ENCODE measurements at places on chromosomes 5 and 9.
A peak's percentile ranks its signal among the peaks of the same experiment; 100 is the strongest.

DNA sequence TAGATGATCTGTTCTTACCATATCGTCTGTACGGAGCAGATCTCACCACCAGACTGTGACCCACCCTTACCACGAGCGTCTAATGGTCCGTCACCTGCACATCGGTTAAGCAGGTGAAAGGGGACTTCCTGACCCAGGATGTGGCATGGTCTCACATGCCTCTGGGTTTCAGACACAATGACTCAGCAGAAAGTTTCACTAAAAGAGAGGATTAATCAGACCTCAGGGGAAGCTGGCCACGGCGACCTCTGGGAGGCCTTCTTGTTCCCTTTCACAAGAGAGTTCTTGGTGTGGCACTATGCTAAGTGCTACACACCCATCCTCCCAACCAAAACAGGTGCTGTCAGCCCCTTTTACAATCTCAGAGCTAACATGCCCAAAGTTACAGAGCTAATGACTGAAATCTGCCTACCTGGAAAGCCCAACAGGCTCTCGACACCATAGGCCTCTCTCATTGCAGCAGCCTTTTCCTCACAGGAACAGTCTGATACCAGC lies 41.6 kb downstream of the ADAMTS12 start:
- DNase-seq: no peak

DNA sequence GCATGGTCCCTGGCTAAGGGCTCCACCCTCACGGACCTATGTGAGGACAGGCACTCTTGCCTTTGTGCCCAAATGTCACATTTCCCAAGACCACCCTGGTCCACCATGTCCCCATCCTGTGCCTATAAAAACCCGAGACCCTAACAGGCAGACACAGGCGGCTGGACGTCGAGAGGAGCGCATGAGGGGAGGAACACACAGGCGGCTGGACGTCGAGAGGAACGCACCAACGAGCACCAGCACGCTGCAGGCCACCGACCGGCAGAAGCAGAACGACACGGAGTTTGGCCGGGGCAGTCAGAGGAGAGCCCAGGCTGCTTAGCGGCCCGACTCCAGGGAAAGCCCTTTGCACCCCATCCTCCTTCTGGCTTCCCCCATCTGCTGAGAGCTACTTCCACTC lies 119.9 kb downstream of the ADAMTS2 start:
- DNase-seq: no peak

- no peak for DNase-seq
Measured at GRCh38 chr5:83947763-83948162, 227.1 kb upstream of the HAPLN1 start.

DNA sequence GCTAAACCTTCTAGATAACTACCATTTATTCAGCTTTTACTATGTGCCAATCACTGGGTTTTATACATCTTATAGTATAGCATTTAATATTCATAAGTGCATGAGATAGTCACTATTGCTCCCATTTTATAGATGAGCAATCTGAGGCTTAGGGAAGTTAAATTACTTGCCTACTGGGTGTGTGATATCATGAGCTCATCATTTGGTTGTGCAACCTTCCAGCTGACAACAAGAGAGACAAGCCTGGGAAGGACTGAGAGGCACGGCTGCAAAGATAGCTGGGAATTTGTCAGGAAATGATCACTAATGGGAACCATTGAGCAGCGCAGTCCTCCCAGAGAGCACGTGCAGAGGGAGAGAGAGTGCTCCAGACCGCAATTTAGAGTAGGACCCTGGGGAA lies 481.6 kb upstream of the KIF2A start:
- no peak for DNase-seq

DNA sequence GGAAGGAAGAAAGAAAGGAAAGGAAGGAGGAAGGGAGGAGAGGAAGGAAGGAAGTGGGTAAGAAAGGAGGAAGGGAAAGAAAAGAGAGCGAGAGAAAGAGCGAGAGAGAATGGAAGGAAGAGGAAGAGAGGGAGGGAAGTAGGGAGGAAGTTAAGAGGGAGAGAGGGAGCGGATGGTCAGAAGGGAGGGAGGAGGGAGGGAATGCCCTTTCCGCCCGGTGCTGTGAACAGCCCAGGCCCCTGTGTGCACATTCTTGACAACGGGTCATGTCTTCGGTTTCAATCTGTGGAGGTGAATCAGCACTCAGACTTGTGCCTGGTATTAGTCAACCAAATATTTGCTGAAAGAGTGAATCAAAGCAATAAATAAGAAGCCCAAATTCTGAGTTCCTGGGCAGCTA lies 39.2 kb downstream of the PRUNE2 start:
- DNase-seq: no peak

DNA sequence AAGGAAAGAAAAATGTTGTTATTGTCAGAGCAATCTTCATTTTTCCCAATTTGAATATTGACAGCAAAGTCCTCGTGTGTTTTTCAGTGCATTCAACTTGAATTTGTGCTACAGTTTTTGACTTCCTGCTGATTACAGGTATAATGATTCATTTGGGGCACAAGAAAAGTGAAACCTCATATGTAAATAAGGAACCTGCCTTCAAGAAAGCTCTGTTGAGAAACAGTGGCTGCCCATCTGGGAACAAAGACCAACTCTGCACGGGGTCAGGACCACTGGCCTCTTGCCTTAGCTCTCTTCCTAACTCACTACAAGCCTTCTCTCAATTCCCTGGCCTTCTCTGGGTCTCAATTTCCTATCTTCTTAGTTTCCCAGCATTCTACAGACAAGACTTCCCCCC lies 21.0 kb downstream of the TIMD4 start:
- no peak for DNase-seq

- DNase-seq: no peak
Measured at GRCh38 chr5:134576386-134577021, 51.0 kb downstream of the JADE2 start.

DNA sequence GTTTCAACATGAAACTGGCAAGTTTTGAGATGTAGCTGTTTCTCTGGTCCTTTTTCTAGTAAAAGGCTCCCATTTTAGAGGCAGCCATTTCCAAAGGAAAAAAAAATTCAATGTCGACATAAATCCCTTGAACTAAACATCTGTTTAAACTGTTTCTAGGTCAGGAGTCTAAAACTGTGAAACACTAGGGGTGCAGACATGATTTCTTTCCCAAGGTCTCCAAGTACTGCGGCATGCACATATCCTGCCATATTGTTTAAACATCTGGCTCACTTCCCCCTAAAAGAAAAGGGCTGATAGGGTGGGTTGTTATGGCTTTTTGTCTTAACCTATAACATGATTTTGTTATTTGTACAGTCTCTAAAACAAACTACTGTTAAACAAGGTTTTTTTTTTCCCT lies 51.1 kb downstream of the NFIB start:
- DNase-seq: no peak

- DNase-seq: peak; percentile 78
Measured at GRCh38 chr5:135553688-135554462, 18.1 kb upstream of the NEUROG1 start.

- DNase-seq: no peak
Measured at GRCh38 chr5:54013556-54014194, 296.7 kb downstream of the ARL15 start.

- DNase-seq: no peak
Measured at GRCh38 chr5:43769571-43770355, 166.8 kb downstream of the NNT start.

DNA sequence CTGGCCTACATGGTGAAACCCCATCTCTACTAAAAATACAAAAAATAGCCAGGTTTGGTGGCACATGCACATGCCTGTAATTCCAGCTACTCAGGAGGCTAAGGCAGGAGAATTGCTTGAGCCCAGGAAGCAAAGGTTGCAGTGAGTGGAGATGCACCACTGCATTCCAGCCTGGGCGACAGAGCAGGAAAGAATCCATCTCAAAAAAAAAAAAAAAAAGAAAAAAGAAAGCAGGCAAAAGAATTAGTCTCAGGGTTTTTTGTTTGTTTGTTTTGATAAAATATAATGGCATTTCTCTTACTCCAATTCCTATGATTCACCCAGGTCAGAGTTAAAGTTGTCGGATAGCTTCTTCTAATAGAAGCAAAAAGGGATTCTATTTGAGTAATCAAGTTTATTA lies 67.0 kb upstream of the ATG10 start:
- DNase-seq: no peak

DNA sequence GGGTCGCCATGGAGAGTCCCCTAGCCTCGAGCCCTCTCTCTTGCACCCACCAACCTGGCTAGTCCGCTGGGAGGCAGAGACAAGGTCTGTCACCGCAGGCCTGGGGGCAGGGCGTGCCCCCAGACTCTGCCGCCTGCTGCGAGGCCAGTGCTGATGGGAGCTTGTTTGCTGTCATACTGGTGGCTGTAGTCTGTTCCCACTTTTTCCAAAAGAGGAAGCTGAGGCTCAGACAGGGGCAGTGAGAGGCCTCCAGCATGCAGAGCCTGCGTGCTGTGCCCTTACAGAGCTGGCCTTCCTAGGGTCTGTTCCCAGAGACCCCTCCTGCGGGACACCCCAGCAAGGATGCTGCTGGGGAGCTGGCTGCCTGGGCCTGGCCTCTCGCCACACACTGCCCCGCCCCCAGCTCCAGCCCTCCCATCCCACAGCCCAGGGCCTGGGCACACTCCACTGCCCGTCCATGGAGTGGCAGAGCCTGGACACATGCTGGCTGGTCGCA lies 21.0 kb upstream of the SUSD3 start:
- DNase-seq: no peak

- DNase-seq: no peak
Measured at GRCh38 chr5:40447438-40447837, 232.3 kb upstream of the PTGER4 start.

DNA sequence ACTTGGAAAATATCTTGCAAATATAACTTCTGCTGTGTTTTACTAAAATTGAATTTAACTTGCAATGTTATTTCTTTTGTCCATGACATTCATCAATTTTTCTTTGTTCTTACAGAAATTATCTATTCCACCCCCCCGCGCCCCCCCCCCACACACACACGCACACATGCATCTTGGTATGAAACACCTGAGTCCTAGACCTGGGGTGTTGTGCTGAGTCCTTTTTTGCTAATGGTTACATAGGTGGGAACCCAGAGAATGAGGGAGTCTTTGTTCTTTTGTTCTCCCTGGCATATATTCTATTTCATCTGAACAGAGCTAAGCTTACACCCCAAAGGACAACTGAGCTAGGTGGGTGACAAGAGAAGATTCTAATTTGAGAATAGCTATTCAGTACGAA lies 308.9 kb downstream of the CWC27 start:
- DNase-seq: no peak

DNA sequence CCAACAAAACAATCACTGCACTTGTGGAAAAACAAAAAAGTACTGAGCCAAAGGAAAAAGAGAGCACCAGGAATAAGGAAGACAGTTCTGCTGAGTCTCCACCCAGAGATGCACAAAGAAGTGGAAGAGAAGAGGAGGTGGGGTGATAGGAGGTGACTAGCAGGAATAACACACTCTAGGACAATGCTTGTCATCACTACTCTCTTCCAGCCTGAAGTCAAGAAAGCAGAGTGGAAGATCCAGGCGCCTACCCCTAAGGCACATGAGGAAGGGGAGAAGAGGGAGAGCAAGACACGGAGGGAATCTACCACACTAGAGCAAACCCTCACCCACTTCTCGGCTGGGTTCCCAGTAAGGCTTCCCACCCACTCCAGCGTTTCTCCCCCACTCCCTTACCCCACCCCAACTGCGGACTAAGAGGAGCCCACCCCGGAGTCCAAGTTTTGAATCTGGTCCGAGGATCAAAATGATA lies 1.7 kb downstream of the SLIT3 start:
- DNase-seq: no peak
